GM04503 (cell line): ENCODE measurements at places on chromosomes 12 and 14.

DNA sequence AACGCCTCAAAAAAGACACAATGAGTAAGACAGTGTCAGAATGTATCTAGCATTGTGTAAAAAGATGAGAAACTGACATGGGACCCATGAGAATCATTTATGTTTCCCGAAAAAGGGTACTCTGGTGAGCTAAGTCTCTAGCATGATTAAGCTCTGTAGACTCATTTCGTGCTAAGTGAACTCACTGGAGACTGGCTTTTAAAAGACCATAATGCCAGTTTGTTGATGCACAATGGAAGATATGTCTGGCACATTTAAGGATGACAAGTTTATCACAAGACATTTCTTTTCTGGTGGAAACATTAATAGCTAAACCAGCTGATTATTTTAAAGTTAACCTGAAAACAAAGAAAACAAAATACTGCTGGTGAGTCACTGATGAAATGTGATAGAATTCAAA is 233.5 kb downstream of the SLC2A13 start:
- DNase-seq: no peak

DNA sequence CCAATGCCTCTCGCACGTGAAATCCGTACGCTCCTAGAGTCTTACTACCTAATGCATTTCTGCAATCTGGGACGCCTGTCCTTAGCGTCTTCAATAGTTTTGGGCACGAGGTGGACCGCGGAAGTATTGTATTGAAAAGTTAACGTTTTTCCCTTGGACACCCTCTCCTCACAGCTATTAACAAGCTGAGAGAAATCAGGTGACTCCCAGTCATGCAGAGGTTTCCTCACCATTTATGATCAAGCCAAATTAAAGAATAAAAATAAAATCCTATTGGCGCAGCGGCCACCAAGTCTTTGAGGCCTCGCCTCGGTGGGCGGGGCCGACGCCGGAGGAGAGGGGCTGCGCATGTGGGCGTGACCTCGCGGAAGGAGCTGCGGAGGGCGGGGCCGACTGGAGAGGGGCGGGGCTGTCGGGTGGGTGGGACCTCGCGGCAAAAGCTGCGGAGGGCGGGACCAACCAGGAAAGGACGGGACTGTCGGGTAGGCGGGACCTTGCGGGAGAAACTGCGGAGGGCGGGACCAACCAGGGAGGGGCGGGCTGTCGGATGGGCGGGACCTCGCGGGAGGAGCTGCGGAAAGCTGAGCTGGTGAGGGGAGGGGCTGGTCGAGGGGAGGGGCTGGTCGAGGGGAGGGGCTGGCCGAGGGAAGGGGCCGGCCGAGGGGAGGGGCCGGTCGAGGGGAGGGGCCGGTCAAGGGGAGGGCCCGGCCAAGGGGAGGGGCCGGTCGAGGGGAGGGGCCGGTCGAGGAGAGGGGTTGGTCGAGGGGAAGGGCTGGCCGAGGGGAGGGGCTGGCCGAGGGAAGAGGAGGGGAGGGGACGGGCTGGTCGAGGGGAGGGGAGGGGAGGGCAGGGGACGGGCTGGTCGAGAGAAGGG is 1.1 kb upstream of the PPP2R5C start:
- DNase-seq: peak; percentile 70

- DNase-seq: no peak
Measured at GRCh38 chr14:44898551-44898950, 63.2 kb downstream of the KLHL28 start.

- no peak for DNase-seq
Measured at GRCh38 chr12:127416796-127417195, 850.2 kb upstream of the TMEM132C start.

DNA sequence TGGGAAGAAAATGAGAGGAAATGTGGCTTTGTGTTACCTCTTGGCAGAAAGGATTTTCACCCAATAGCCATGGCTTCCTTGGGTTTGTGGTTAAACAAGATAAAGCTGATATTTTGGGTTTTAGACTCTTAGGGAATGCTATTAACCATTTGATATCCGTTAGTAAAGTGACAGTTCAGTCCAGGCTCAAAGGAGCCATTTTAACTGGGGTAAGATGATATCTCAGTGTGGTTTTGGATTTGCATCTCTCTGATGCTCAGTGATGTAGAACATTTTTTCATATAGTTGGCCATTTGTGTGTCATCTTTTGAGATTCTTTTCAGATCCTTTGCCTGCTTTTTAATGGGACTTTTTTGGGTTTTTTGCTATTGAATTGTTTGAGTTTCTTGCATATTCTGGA is 30.1 kb downstream of the IFT43 start:
- DNase-seq: no peak

DNA sequence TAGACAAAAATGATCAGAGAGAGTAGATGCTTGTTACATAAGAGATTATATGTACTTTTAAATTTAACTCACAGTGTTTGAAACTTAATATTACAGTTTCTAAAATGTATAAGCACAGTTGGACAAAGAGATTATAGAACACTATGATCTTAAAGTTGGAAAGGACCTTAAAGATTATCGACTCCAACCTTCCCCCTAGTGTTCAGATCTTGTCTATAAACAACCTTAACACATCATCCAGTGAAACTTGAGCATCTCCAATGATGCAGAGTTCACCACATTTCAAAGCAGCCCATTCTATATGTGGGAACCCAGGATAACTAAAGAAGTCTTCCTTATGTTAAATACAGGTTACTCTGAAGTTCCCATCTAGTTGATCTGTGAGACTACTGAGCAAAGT is 480.8 kb downstream of the RMST start:
- DNase-seq: no peak

DNA sequence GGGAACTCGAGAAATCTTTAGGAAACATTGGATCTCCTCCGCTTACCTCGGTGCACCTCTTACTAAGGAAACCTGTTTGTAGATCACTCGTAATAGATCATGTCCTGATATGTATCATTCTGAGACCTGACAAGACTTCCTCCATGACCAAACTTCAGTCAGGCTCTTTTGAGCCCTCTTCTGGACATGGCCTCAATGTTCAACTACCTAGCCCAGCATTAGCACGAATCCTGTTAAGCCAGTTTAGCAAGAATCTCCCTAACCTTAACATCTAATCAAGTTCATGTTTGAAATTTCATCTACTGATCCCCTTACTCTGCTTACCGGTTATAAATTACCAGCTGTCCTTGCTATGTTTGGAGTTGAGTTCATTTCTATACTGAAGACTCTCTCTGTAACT is 713.9 kb upstream of the USP15 start:
- no peak for DNase-seq

DNA sequence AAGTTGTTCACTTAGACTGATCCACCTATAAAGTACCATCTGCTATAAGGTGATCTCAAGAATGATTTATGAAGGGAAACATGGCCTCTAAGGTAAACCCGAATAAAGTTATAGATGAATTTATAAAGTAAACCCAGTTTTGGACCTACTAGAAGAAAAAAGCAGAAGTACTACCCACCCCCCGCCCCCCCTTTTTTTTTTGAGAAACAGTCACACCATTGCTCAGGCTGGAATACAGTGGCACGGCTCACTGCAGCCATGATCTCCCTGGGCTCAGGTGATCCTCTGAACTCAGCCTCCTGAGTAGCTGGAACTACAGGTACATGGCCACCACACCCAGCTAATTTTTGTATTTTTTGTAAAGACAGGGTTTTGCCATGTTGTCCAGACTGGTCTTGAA is 3.9 kb downstream of the ENTPD5 start:
- no peak for DNase-seq

- no peak for DNase-seq
Measured at GRCh38 chr12:49585477-49586459, 17.8 kb upstream of the MCRS1 start.

GRCh38 chr12:68530965-68531364 is 79.7 kb upstream of the RAP1B start:
- peak; percentile 66 for DNase-seq

- no peak for DNase-seq
Measured at GRCh38 chr14:104314251-104314941, 176.0 kb downstream of the KIF26A start.

GRCh38 chr12:108637222-108637971 is 3.7 kb upstream of the SELPLG start:
- no peak for DNase-seq

DNA sequence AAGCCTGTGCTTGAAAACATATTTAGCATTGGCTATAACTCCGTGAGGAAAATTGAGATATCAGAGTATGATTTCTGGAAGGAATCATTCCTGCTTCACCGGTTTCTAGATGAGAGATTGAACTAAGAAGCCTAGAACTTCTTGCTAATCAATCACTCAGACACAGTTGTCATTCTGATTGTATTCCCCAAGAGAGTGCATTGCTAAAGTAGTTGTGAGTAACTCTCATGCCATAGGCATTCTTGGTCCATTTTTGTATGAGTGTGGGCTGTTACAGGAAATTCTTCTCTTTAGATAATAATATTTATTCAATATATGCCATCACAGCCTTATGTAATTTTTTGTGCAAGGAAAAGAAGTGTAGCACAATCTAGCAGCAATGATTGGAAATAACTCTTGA is 893.3 kb upstream of the MDGA2 start:
- DNase-seq: no peak

DNA sequence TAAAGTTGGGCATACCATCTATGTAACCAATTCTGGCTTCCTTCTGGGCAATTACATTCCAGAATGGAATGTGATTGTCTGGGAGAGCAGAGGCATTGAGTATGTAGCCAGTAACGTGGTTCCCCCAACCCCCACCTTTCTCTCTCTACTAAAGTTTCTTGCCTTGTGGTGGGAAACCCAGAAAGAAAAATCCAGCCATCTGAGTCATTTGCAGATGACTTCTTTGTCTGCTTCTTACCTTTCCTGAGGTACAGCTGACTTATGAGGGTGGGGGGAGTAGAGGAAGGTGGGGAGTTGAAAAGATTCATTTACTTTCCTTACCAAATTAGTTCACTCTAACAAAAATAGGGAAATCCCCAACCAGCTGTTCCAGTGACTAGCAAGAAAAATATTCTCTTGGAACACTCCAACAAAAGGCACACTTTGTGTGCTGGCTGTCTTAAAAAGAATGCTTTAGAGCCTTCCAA is 112.1 kb upstream of the FRMD6 start:
- DNase-seq: peak; percentile 74

DNA sequence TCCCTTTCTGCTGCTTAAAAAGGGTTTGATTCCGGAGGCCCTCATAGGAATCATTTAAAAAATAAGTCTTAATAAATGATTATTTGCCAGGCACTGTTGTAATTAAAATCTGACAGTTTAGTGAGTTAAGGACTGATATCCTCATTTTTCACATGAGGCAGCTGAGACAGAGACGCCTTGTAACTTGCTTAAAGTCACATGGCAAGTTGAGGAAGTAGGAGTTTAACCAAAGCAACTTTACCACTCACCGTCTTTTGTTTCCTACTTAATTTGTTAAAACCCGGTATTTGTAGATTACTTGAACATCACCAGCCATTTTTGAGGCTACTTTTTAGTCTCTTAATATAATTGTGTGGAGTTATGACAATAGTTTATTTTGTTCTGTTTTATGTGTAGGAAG is 2.4 kb downstream of the TIGAR start:
- DNase-seq: no peak

DNA sequence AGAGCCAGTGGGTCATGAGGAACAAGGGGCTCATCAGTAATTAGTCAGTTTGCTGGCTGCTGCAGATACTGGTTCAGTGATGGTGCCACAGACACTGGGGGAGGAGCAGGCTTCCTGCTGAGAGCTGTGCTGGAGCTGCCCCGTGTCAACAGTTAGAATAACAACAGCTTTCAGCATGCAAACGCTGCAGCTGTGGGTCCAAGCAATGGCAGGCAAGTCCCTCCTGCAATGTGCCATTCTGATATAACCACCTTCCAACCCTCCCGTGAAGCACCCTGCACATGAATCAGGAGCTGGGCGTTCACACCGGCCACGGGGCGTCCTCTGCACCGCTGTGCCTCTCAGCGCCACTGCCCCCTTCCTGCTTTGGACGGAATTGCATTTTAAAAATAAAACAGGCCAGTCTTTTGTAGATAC is 258.4 kb upstream of the SFSWAP start:
- no peak for DNase-seq

- DNase-seq: no peak
Measured at GRCh38 chr12:68007033-68007432, 17.8 kb downstream of the IFNG-AS1 start.

GRCh38 chr12:38887770-38888169 is 17.6 kb downstream of the CPNE8 start:
- no peak for DNase-seq

DNA sequence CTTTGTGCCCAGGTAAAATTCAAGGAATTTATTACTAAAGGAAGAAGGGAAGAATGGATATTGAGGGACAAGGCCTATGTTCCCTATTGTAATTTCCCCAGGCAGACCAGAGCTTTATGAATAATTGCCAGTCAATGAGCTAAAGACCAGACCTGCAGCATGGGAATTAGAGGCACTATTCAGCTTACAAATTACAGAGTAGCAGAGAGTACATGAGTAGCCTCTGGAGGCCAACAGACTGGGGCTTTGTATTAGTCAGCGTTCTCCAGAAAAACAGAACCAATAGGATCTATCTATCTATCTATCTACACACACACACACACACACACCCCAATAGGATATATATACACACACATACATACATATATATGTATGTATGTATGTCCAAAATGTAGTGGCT is 120.0 kb upstream of the RPH3A start:
- no peak for DNase-seq

- DNase-seq: no peak
Measured at GRCh38 chr14:102580550-102581110, 11.8 kb upstream of the RCOR1 start.

- DNase-seq: no peak
Measured at GRCh38 chr14:77657280-77657679, 40.8 kb upstream of the SPTLC2 start.

DNA sequence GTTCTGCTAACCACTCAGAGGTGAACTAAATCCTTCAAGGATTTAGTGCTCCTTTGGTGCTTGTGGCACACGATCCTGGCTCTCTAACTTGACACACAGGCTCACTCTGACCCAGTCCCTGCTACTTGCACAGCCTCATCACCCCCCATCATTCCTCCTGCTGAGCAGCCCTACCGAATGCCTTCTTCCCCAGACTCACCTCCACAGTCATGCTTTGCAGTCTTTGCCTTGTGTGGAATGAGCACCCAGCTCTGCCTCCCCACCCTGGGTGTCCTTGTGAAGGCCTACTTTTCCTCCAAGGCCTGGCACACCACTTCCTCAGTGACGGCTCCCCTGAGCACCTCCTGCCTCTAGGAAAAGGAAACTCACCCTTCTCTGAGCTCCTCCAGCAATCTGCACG is 7.9 kb upstream of the TINF2 start:
- no peak for DNase-seq

DNA sequence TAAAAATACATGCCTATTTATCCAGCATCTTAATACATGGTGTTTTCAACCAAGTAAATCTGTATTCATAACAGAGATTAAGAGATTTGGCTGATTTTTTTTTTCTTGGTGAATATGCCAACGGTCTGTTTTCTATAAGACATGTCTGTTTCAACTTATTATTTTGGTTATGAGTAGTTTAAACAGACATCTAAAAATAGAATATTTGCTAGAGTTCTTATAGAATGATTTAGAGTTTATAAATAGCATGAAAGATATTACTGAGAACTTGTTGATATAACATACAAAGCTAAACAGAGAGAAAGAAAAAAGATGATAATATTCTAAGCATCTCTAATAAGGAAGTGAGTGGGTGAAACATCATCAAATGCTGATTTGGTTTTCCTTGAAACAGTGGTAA is 199.9 kb downstream of the CCDC91 start:
- DNase-seq: no peak

- DNase-seq: no peak
Measured at GRCh38 chr12:5509557-5509956, 77.6 kb downstream of the NTF3 start.
